ENCODE measurements at places on chromosomes 16 and 17.

GRCh38 chr17:64063766-64064224, 43.4 kb upstream of the ICAM2 start:
- DNase-seq, result peak; percentile 77
- peaks cover 42% of the 10 kb centered on the region for H3K4me1 ChIP-seq
- H3K27ac ChIP-seq, result no peak overlapping the region
- H3K4me3 ChIP-seq, result no peak overlapping the region

DNA sequence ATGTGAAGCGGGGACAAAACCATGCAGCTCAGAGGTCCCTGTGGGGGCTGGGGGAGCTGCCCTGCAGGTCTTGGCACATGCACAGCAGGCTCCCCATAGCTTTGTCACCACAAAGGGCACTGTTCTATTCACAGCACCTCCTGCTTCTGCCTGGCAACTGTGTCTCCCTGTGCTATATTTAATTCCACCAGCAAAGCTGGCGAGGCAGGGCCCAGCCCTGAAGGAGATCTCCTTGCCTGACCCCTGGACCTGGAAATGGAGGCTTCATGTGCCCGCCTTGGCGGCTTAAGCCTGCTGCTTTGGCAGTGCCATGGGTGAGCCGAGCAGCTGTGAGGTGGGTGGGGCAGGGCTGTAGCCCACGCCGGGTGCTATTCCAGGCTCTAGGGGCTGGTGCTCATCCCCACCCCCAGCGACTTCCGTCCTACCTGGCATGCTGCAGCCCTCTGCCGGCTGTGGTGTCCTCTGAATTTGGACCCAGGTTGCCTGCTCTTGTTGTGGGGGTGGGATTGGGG, 6.8 kb downstream of the LDHD start:
- H3K4me3 ChIP-seq, result peak overlapping the region; percentile 32
- H3K27me3 ChIP-seq, result peaks cover 2% of the 10 kb centered on the region
- DNase-seq, result no peak
- peaks cover 31% of the 10 kb centered on the region for H3K4me1 ChIP-seq
- peak overlapping the region; percentile 42 for H3K27ac ChIP-seq
- H3K36me3 ChIP-seq, result no peaks in the 10 kb centered on the region

GRCh38 chr16:81567987-81568748, 123.6 kb downstream of the CMIP start:
- DNase-seq, result no peak
- H3K36me3 ChIP-seq, result no peaks in the 10 kb centered on the region
- peak overlapping the region; percentile 36 for H3K27ac ChIP-seq
- no peaks in the 10 kb centered on the region for H3K27me3 ChIP-seq
- no peak overlapping the region for H3K4me3 ChIP-seq

DNA sequence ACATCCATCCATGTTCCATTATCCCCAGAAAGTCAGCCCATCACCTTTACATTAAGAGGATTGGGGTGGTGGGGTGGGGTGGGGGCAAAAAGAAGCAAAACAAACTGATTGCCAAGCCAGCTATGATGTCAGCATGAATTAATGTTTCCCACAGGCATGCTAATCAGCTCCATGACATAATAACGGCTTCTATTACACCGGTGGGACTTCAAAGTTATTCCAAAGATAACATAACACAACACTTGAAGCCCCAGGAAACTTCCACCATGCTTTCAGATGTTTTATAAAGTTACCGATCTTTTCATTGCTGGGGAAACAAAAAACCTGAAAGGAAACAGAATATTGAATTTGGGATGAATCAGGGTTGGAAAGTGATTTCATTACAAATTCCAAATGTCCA, 155.9 kb upstream of the IRX5 start:
- peaks cover 4% of the 10 kb centered on the region for H3K36me3 ChIP-seq
- H3K4me1 ChIP-seq, result no peaks in the 10 kb centered on the region
- H3K4me3 ChIP-seq, result no peak overlapping the region
- H3K27ac ChIP-seq, result no peak overlapping the region

- H3K27ac ChIP-seq, result no peak overlapping the region
- DNase-seq, result no peak
- H3K4me3 ChIP-seq, result no peak overlapping the region
- H3K4me1 ChIP-seq, result peaks cover 22% of the 10 kb centered on the region
- H3K27me3 ChIP-seq, result no peaks in the 10 kb centered on the region
These were observed 1.5 kb downstream of the CTRL start for GRCh38 chr16:67930191-67930590.

DNA sequence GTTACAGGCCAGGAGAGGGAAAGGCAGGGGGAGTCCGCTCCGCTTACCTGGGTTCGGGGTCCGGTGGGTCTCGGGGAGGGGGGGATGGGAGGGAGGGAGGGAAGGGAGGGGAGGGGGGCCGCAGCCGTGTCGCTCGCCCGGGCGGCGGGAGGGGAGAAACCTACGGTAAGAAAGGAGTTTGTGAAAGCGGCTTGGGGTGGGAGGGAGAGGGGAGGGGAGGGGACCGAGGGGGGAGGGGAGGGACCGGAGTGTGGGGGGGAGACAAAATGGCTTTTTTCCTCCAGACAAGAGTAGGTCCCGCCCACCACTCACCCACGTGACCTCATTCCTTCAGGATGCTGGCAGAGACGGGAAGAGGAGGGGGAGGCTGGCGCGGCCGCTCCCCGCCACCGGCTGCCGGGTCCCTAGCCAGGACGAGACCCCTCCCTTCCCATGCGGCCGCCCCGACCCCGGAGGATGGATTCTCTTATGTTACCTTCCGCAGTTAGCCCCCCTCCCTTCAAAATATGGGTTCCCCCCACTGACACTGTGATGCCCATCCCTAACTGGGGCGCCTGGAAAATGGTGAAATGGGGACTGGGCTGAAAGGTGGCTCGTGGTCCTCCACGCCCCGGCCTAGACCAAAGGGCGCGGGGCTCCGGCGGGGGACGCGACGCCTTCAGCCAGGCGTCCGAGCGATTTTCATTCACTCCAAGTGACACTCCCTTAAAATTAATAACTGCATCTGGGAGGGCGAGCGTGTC, at the start of gene PCGF2:
TSS of gene PCGF2 (minus strand) at position 188 of the 743 bp plus-strand sequence. CDS start 7,934 bp downstream, outside the sequence.
- peaks cover 27% of the 10 kb centered on the region for H3K27me3 ChIP-seq
- DNase-seq, result no peak
- H3K36me3 ChIP-seq, result peaks cover 5% of the 10 kb centered on the region
- peaks cover 30% of the 10 kb centered on the region for H3K4me1 ChIP-seq
- H3K27ac ChIP-seq, result peak within 1 kb of the TSS; percentile 62
- H3K4me3 ChIP-seq, result peak within 1 kb of the TSS; percentile 96

DNA sequence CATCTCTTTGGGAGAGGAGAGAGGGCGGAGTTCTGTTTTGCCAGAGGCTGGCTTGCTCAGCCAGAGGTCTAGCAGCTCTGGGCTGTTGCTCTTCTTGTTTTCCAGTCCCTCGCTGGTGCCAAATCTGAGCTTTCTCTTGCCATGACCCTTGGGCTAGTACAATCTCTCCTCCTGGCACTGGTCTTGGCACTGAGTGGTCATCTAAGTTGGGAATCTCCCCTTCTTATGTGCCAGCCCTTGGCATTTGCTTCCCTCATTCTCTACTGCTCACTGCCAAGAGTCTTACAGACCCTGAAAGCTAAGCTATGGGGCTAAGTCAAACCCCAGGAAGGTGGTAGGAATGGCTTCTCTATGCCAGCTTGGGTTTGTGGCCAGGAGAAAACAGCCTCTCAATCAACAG, 148.6 kb downstream of the SHISA6 start:
- H3K4me1 ChIP-seq, result no peaks in the 10 kb centered on the region
- H3K4me3 ChIP-seq, result no peak overlapping the region
- no peak overlapping the region for H3K27ac ChIP-seq
- no peak for DNase-seq
- H3K27me3 ChIP-seq, result peaks cover 15% of the 10 kb centered on the region

GRCh38 chr16:14131774-14132695, 60.9 kb downstream of the MRTFB start:
- no peak overlapping the region for H3K27ac ChIP-seq
- H3K4me1 ChIP-seq, result no peaks in the 10 kb centered on the region
- no peak overlapping the region for H3K4me3 ChIP-seq
- H3K36me3 ChIP-seq, result peaks cover 12% of the 10 kb centered on the region
- no peak for DNase-seq

DNA sequence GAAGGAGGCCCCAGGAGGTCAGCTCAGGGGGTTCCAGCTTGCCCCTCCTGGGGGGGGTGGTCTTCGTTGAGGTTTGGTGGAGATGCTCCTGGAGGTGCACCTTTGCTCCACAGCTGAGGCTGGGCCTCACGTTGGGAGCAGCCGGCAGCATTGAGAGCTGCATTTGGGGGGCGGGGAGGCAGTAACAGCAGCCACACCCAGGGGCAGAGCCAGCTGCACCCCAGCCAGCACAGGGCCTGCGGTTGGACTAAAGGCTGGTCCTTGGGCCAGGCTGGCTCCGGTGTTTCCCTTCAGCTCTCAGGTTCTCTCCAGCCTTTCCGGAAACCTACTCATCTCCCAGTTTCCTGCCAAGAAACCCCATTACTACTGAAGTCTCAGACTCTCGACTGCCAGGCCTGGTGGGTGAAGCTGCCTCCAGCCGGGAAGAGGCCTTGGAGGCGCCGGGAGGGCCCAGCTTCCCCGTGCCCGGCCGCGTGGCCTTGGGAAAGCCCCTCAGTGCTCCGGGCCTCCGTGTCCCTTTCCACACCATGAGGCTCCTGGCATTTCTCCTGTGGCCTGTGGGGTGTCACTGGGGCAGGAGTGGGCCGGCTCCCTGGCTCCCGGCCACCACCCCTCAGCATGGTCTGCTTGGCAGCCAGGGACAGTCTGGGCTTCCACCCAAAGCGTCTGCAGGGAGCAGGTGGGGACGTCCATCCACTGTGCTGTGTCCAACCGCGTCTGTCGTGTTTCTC, 14.0 kb upstream of the BAIAP2 start:
- peaks cover 47% of the 10 kb centered on the region for H3K4me1 ChIP-seq
- DNase-seq, result no peak
- H3K36me3 ChIP-seq, result no peaks in the 10 kb centered on the region
- no peak overlapping the region for H3K4me3 ChIP-seq
- peak overlapping the region; percentile 22 for H3K27ac ChIP-seq
- H3K27me3 ChIP-seq, result no peaks in the 10 kb centered on the region

DNA sequence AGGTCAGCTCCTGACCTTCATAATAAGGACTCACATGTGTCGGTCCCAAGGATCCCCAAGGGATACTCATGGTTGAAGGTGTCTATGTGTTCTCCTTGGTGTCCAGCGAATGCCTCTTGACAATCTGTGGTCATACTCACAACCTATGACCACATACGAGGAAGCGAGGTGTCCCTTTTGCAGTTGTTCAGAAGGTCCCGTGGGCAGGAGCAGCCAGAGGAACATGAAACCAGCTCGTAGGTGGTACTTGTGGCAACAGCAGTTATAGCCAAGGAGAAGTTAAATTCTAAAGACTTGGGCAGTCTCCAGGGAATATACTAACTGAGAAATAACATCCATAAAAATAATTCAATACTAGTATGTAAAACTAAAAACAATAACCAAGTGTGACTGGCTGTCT, 685.3 kb downstream of the WWOX start:
- DNase-seq, result no peak
- H3K27me3 ChIP-seq, result no peaks in the 10 kb centered on the region
- H3K4me1 ChIP-seq, result no peaks in the 10 kb centered on the region
- no peak overlapping the region for H3K27ac ChIP-seq

- no peaks in the 10 kb centered on the region for H3K36me3 ChIP-seq
- no peak overlapping the region for H3K4me3 ChIP-seq
- DNase-seq, result no peak
These were observed 110.8 kb upstream of the GSE1 start for GRCh38 chr16:85502357-85502756.
